NCI-H345 (cell line): ENCODE measurements at places on chromosomes 2 and 18.

DNA sequence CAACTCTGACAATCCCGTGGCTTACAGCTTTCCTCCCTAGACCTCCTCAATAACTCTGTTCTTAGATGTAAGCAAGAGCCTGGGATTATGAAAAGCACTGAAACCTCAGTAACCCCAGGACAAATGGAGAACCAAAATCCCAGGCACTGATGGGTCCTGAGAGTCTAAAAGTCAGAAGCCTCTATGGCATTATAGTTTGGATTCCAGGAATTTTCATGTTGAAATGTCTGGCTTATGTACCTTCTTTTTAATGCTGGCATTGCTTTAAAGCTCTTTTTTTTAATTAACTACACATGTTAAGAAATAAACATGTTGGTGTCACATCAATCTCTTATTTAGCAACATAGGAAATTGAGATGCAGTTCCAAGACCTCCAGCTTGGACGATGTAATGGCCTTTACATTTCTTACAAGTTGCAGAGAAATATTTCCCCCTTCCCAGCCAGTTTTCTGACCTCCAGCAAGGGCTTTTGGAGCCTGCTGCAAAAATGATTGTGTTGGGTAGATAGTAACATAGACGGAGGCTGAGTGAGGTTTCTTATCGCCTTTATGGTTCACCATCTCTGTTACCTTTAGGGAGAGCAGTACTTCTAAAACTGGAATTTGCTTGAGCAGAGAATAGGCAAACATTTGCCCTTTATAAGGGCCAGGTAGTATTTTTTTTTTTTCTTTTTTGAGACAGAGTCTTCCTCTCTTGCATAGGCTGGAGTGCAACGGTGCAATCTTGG, 84.8 kb upstream of the RASGRP3 start:
- DNase-seq: no peak

DNA sequence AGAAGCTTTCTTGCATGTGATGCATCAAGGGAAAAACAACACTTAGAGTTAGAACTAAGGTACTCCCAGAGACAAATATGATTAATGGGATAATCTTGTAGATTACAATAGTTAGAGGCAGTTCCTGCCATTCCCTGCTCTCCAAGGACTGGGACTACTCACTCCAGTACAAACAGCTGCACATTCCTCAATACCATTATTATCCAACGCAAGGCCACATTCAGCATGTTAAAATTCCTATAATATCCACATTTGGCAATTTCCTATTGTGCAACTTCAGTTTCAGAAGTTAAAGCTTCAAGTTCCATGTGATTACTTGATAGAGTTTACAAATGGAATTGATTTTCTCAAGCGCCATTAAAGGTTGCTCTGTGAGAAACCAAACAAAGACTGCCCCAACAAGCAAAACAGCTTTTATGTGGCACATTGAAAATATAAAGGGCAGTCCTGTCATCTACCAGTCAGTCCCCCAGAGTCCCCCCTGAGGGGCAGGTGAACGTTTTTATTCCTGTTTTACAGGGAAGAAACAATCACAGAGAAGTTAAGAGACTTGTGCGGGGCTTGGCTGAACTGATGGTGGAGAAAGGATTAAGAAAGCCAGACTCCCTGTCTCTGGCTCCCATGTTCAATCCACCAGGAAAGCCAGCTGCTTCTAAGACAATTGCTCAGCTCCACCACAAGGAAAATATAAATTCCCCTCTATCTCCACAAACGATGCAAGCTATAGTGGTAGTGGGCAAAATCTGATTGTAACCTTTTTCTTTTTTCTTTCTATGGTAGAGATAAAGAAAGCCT, 72.6 kb downstream of the TXNL1 start:
- no peak for DNase-seq

GRCh38 chr2:185522472-185522871, 216.1 kb upstream of the FSIP2 start:
- no peak for DNase-seq

- DNase-seq: no peak
These were observed 89.5 kb downstream of the SLC4A10 start for GRCh38 chr2:161713706-161714105.

DNA sequence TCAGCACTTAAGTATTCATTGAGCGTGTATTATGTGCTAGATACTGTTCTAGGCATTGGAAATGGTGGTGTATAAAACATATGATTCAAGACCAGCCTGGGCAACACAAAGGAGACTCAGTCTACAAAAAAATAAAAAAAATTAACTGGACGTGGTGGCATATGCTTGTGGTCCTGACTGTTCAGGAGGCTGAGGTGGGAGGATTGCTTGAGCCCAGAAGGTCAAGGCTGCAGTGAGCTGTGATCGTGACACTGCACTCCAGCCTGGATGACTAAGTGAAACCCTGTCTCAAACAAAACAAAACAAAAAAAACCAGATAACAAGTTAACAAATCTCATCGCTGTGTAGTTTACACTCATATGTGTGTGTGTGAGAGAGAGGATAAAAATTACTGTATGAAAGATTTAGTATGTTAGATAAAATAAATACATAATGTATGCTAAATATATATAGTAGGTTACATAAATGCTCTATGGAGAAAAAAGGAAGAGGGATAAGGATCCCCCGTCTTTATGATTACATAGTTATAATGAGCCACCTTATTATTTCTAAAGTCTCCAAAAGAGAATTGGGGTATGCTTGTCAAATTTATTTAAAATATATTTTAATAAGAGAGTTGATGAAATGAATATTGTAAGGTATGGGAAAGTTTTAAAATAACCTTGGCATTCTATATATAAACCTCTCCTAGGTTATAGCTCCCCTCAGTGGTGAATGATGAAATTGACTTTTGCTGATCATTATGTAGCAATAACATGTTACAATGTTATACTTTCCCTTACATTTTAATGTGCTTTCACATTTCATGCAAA, 69.2 kb downstream of the EHBP1 start:
- DNase-seq: peak; percentile 55

DNA sequence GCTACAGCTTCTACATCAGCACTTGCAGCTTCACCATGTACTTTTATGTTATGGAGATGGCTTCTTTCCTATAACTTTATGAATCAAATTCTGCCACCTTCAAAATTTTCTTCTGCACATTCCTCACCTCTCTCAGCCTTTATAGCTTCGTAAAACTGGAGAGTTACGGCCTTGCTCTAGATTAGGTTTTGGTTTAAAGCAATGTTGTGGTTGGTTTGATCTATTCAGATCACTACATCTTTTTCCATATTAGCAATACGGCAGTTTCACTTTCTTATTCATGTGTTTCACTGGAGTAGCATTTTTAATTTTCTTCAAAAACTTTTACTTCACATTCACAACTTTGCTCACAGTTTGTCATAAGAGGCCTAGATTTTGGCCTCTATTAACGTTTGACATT, 242.9 kb upstream of the GYPC start:
- no peak for DNase-seq

DNA sequence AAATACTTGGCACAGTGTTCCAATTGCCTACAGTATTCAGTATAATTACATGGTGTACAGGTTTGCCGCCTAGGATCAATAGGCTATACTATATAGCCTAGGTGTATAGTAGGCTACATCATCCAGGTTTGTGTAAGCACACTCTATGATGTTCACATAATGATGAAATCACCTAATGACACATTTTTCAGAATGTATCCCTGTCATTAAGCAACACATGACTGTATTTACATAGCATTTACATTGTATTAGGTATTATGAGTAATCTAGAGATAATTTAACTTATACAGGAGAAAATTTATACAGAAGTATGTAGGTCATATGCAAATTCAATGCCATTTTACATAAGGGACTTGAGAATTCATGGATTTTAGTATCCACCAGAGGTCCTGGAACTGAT, 35.4 kb downstream of the SCN7A start:
- DNase-seq: no peak

DNA sequence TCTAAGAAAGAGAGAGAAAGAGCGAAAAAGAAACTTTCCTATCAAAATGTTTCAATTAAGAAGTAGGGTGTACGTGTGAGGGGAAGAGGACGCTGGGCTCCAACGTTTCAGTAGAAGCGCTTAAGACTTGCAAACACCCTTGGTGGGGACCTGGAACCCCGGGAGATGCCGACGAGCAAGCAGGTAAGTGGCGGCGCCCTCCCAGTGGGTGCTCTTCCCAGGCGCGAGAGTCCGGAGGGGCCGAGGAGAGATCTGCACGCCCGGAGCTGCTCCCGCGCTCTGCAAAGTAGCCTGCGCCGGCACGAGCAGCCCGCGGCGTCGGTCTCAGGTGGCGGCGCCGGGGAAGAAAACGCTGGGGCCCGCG, 678 bp upstream of the OTX1 start:
- DNase-seq: peak; percentile 74

- DNase-seq: no peak
These were observed 68.9 kb downstream of the PRPF40A start for GRCh38 chr2:152648336-152648735.

DNA sequence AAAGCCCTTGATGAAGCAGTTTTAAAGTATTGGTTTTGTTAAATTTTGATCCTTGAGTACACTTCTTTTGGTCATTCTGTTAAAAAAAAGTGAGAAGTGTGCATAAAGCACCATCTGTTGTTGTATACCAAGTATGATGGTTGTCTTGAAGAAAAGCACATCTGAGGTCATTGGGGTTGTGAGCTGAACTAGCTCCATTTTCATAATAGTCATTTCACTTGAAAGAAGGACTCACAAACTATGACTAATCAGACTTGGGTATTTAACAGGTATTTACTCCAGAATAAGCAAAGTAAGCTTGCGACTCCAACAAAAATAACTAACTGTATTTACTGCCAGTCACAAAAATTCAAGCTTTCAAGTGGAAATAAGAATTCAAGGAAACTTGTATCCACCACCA, 35.1 kb downstream of the CHN1 start:
- DNase-seq: no peak

GRCh38 chr2:237739101-237739500, 59.5 kb upstream of the RBM44 start:
- no peak for DNase-seq

DNA sequence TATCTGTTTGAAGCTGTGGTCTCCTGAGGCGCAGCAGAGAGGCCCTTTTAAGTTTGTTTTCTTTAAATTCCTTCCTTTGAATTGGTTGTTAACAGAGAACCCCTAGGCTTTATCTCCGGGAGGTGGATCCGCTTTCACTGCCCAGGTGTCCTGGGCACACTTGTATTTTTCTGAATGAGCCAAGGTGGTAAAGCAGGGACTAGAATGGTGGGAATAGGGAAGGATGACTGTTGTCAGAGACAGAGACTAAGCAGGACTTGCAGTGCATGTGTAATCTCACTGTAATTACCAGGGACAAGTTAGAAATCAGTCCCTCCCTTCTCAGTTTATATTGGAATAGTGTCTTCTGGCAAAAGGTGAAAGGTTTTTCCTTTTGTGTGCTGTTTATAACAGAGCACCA, 72.8 kb downstream of the PHLPP1 start:
- no peak for DNase-seq

GRCh38 chr2:85888020-85888683, 638 bp downstream of the ST3GAL5 start:
- DNase-seq: no peak

- DNase-seq: no peak
These were observed 84.2 kb downstream of the ANTXR1 start for GRCh38 chr2:69097148-69097610.

DNA sequence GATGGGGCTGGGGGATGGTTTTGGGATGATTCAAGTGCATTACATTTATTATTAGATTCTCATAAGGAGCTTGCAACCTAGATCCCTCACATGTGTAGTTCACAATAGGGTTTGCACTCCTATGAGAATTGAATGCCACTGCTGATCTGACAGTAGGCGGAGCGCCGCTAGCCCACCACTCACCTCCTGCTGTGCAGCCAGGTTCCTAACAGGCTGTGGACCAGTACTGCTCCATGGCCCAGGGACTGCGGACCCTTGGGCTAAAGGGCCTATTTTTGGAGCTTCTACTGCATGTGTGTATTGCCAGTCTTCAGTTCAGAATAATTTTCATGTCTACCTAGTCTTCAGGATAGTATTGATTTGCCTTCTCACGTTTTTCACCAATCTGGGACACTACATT, 165.3 kb upstream of the TWIST2 start:
- DNase-seq: no peak

DNA sequence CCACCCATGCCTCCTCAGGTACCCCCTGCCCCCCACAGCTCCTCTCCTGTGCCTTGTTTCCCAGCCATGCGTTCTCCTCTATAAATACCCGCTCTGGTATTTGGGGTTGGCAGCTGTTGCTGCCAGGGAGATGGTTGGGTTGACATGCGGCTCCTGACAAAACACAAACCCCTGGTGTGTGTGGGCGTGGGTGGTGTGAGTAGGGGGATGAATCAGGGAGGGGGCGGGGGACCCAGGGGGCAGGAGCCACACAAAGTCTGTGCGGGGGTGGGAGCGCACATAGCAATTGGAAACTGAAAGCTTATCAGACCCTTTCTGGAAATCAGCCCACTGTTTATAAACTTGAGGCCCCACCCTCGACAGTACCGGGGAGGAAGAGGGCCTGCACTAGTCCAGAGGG, 803 bp upstream of the DES start:
- no peak for DNase-seq

DNA sequence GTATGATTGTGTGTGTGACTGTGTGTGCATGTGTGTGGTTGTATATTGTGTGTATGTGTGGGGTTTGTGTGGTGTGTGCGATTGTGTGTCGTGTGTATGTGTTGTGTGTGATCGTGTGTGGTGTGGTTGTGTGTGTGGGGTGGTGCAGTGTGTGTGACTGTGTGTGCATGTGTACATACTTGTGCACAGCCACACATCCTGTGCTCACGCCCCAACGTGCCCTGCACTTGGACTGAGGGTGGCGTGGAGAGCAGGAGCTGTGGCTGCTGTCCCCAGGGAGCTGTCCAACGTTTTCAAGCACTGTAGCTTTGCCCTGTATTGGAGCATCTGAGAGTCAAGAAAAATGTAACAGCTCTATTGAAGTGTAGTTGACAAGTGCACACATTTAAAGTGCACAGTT, 243.2 kb upstream of the HDAC4 start:
- DNase-seq: no peak

- no peak for DNase-seq
These were observed 159.1 kb downstream of the DOCK10 start for GRCh38 chr2:224883172-224883516.
